GM23248 (cell line): ENCODE measurements at places on chromosomes 6 and 20. TPM values are rescaled to one million over a fixed set of nuclear protein-coding genes. Genes with fewer than 3 reads are reported as not detected.

Gene CST2
- polyA plus RNA-seq, result 1.5 and 1.6 TPM in 2 replicates

GRCh38 chr6:8236956-8237355 is 134.6 kb upstream of the EEF1E1 start:
- H3K27me3 ChIP-seq, result peaks cover 42% of the 10 kb centered on the region
- no peaks in the 10 kb centered on the region for H3K4me1 ChIP-seq
- no peak for DNase-seq
- no peak overlapping the region for H3K27ac ChIP-seq
- no peak overlapping the region for H3K4me3 ChIP-seq

DNA sequence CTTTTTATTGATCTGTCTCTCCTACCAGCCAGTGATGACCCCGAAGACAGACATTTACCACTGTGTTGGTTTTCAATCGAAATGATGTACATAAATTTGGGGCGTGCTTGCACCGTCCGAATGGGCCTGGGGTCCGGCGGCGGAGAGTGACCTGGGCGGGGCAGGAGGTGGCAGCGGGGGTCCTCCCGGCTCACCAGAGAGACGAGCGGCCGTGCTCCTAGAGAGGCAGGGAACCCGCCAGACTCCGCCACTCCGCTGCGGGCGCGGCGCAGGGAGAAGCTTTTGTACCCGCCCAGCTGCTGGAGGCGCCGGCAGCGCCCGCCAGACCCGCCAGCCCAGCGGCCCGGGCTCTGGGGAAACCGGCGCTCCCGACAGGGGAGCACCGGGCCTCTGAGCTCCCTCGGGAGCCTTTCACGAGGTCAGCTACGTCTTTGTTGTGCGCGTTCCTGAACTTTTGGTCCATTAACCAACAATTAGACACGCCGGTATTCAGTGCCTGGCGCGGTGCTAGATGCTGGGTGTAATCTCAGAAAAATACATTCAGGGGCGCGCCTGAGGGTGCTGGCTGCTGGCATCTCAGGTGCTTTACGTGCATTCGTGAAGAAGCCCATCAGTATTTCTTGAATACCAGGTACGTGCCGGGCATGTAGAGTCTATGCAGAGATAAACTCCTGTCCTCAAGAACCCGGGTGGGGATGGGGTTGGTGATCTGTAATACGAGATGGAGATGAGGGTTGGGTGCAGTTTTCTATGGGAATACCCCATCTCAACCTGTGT is at the start of gene PGBD1:
PGBD1 (plus strand) TSS at position 285 of the 777 bp plus-strand sequence. CDS start 2,242 bp downstream, outside the sequence.
- H3K4me1 ChIP-seq, result no peaks in the 10 kb centered on the region
- peak; percentile 86 for DNase-seq
- peak within 1 kb of the TSS; percentile 90 for H3K4me3 ChIP-seq
- H3K27ac ChIP-seq, result 0 out of 2 replicates have a peak within 1 kb of the TSS, but pooled peaks have one; percentile 18
- H3K27me3 ChIP-seq, result no peaks in the 10 kb centered on the region
- no peaks in the 10 kb centered on the region for H3K36me3 ChIP-seq

Gene TAGAP
- not detected in 2 replicates for polyA plus RNA-seq

Gene DEFB126
- not detected in 2 replicates for polyA plus RNA-seq

Gene VARS2
- polyA plus RNA-seq, result 8.5 and 9.9 TPM in 2 replicates

GRCh38 chr6:17725083-17725482 is 18.4 kb upstream of the NUP153 start:
- no peak overlapping the region for H3K27ac ChIP-seq
- no peaks in the 10 kb centered on the region for H3K36me3 ChIP-seq
- H3K4me3 ChIP-seq, result no peak overlapping the region
- H3K4me1 ChIP-seq, result peaks cover 8% of the 10 kb centered on the region

Gene APOBEC2
- polyA plus RNA-seq, result not detected in 2 replicates

DNA sequence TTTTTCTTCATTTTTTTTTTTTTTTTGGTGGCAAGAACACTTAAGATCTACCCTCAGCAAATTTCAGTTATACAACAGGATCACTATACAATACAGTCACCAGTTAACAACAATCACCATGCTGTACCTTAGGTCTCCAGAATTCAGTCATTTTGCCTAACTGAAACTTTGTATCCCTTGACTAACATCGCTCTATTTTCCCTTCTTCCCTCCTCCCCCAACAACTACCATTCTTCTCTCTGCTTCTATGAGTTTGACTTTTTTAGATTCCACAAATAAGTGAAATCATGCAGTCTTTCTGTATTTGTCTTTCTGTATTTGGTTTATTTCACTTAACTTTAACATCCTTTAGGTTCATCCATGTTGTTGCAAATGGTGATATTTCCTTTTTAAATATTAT is 42.4 kb upstream of the DOK5 start:
- H3K4me3 ChIP-seq, result no peak overlapping the region
- no peaks in the 10 kb centered on the region for H3K4me1 ChIP-seq
- no peaks in the 10 kb centered on the region for H3K27me3 ChIP-seq
- no peak for DNase-seq

Gene COL11A2
- 0.05 and 0.31 TPM in 2 replicates for polyA plus RNA-seq

GRCh38 chr6:154969796-154970195 is 25.3 kb upstream of the TIAM2 start:
- no peak overlapping the region for H3K4me3 ChIP-seq
- no peaks in the 10 kb centered on the region for H3K27me3 ChIP-seq

GRCh38 chr6:163825033-163825432 is 410.5 kb downstream of the QKI start:
- no peak overlapping the region for H3K4me3 ChIP-seq
- DNase-seq, result peak; percentile 6
- no peak overlapping the region for H3K27ac ChIP-seq
- no peaks in the 10 kb centered on the region for H3K4me1 ChIP-seq

GRCh38 chr20:53629436-53629835 is 35.8 kb upstream of the ZNF217 start:
- H3K4me1 ChIP-seq, result no peaks in the 10 kb centered on the region
- no peak overlapping the region for H3K27ac ChIP-seq
- no peaks in the 10 kb centered on the region for H3K36me3 ChIP-seq

- H3K36me3 ChIP-seq, result no peaks in the 10 kb centered on the region
- no peak overlapping the region for H3K27ac ChIP-seq
- no peak for DNase-seq
- no peaks in the 10 kb centered on the region for H3K27me3 ChIP-seq
Observed at GRCh38 chr6:139446138-139446715, 71.8 kb upstream of the CITED2 start.

Gene MRPS10
- 60.6 and 65.1 TPM in 2 replicates for polyA plus RNA-seq

DNA sequence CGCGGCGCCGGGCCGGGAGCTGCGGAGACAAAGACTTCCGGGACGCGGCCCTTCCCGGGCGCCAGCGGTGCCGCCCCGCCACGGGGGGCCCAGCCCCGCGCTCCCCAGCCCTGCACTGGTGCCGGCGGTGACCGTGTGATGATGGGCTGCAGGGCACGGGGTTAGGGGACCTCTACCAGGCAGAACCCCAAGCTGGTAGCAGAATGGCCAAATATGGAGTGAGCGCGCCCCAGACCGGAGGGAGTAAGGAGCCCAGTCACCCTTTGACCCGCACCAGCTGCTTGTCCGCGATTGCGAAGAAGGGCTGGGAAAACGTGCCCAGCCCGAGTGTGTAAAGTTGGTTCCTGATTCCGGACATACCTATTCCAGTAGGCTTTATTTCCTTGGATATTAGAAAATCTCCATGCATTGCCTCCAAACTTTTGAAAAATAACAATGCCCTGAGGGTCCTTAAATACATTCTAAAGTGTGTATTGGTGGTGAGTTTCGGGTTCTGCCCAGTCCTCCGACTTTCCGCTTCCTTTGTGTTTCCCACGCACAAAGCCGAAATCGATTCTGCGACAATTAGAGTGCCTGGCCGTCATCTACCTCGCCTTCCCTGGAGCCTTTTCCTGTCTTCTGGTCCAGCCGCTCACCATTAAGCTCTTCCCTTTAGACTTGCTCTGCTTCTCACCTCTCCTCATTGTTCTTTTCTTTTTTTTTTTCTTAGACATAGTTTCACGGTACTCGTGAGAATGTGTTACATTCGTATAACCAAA is 1.1 kb downstream of the ABRACL start:
- peak; percentile 71 for DNase-seq
- H3K4me3 ChIP-seq, result peak overlapping the region; percentile 88
- H3K36me3 ChIP-seq, result peaks cover 5% of the 10 kb centered on the region; the same call in 1 of the 2 replicates
- H3K27ac ChIP-seq, result peak overlapping the region; percentile 64
- peaks cover 8% of the 10 kb centered on the region; the same call in 1 of the 2 replicates for H3K4me1 ChIP-seq

- peaks cover 42% of the 10 kb centered on the region for H3K4me1 ChIP-seq
- H3K36me3 ChIP-seq, result peaks cover 50% of the 10 kb centered on the region
- peak; percentile 71 for DNase-seq
- peak overlapping the region; percentile 44 for H3K27ac ChIP-seq
Observed at GRCh38 chr6:159788753-159789376, 537 bp downstream of the TCP1 start.

GRCh38 chr6:90978046-90978445 is 391.2 kb upstream of the MAP3K7 start:
- no peak overlapping the region for H3K27ac ChIP-seq
- H3K4me1 ChIP-seq, result no peaks in the 10 kb centered on the region
- no peak for DNase-seq
- no peaks in the 10 kb centered on the region for H3K36me3 ChIP-seq
- H3K27me3 ChIP-seq, result no peaks in the 10 kb centered on the region

Gene EYA4
- polyA plus RNA-seq, result 0.09 TPM in 1 of 2 replicates, not detected in the other

DNA sequence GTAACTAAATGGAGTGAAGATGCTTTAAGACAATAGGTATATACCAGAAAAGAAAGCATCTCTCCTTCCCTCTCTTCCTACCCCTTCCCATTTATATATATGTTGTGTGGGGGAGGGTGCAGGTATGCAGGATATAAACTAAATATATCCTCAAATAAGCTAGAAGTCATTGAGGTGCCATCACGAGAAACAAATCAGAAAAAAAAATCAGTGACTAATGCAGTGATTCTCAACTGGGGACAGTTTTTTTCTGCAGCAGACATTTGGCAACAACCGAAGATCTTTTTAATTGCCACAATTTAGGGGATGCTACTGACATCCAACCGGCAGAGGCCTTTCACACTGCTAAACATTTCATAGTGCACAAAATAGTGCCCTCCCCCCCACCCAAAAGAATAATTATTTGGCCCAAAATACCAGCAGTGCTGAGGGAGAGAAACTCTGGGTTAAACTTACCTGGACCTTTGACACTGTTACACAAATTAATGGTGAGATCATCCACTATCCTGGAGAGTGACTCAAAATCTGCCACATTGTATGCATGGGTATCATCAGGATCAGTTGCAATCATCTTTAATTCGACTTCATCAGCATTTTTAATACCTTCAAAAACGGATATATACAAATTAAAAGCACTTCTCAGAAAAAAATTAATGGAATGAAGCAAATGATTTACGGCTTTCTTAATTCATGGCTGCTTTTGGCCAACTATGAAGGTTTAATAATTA is 55.0 kb downstream of the COL12A1 start:
- H3K27ac ChIP-seq, result peak overlapping the region; percentile 13; the same call in 1 of the 2 replicates
- no peaks in the 10 kb centered on the region for H3K27me3 ChIP-seq
- H3K36me3 ChIP-seq, result peaks cover 95% of the 10 kb centered on the region
- DNase-seq, result peak; percentile 58
- H3K4me3 ChIP-seq, result no peak overlapping the region
- H3K4me1 ChIP-seq, result peaks cover 49% of the 10 kb centered on the region

- H3K36me3 ChIP-seq, result no peaks in the 10 kb centered on the region
- no peaks in the 10 kb centered on the region for H3K27me3 ChIP-seq
- no peak overlapping the region for H3K27ac ChIP-seq
- peaks cover 8% of the 10 kb centered on the region for H3K4me1 ChIP-seq
Observed at GRCh38 chr20:51339721-51340450, 202.6 kb downstream of the NFATC2 start.

DNA sequence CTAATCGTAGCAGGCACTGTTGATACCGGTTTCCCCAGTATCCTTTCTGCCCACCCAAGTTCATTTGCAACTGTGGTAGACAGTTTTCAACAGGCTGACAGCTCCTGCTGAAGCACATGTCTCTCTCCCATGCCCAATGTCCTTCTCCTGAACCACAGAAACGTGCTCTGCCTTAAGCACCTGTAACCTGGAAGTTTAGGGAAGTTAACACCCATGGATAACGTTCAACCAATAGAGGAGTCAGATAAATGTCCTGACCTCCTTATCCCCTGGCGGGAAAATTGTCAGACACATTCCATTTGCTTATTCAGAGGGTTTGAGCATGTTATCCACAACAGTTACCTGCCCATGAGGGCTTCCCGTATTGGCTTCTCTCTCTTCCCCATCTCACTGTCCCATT is 29.8 kb upstream of the MOCS1 start:
- DNase-seq, result no peak
- H3K27me3 ChIP-seq, result no peaks in the 10 kb centered on the region
- H3K27ac ChIP-seq, result no peak overlapping the region
- H3K4me1 ChIP-seq, result peaks cover 4% of the 10 kb centered on the region; the same call in 1 of the 2 replicates
- no peaks in the 10 kb centered on the region for H3K36me3 ChIP-seq
- no peak overlapping the region for H3K4me3 ChIP-seq

Gene NMBR
- not detected in 2 replicates for polyA plus RNA-seq

Gene PEDS1
- 53.9 and 54.0 TPM in 2 replicates for polyA plus RNA-seq

DNA sequence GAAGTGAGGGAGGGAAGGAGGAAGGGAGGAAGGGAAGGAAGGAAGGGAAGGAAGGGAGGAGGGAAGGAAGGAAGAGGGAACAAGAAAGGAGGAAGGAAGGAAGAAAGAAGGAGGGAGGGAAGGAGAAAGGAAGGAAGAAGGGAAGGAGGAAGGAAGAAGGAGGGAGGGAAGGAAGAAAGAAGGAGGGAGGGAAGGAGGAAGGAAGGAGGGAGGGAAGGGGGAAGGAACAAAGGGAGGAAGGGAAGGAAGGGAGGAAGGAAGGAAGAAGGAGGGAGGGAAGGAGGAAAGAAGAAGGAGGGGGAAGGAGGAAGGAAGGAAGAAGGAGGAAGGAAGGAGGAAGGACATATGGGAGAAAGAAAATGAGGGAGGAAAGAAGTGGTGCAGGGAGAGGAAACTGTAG is 184.7 kb upstream of the PMEPA1 start:
- no peak overlapping the region for H3K27ac ChIP-seq
- H3K4me3 ChIP-seq, result no peak overlapping the region
- no peak for DNase-seq
- no peaks in the 10 kb centered on the region for H3K4me1 ChIP-seq

Gene MAS1
- not detected in 2 replicates for polyA plus RNA-seq

Gene TMEM200A
- polyA plus RNA-seq, result 44.4 and 44.5 TPM in 2 replicates

- peaks cover 38% of the 10 kb centered on the region for H3K27me3 ChIP-seq
- no peak overlapping the region for H3K4me3 ChIP-seq
- DNase-seq, result no peak
- H3K27ac ChIP-seq, result no peak overlapping the region
Observed at GRCh38 chr6:150588888-150589499, 10.7 kb upstream of the PLEKHG1 start.

DNA sequence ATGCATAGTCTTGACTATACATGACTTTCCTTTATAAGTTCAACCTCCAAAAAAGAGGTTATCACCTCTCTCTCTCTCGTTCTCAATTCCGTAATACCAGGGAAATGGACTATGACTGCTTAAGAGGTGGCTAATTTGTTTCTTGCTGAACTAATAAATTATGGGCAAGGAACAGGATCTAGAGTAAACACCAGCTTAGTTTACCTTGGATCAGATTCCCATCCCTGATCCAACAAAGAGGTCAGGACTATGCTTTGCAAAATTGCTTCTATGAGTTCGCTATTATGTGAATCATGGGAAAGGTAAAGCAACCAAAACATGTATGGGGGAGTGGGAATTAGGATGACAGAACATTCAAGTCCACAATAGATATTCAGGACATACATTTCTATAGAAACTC is 630.7 kb downstream of the HACE1 start:
- H3K4me3 ChIP-seq, result no peak overlapping the region
- no peak overlapping the region for H3K27ac ChIP-seq
- H3K27me3 ChIP-seq, result no peaks in the 10 kb centered on the region
